Stimulated activated CD4-positive, alpha-beta T cell treated with anti-CD3 and anti-CD28 coated beads, Interleukin-1b, Interleukin-23, amount 100 ng/mL, for 1 hour (primary cell): ENCODE measurements at places on chromosomes 5 and 9.

DNA sequence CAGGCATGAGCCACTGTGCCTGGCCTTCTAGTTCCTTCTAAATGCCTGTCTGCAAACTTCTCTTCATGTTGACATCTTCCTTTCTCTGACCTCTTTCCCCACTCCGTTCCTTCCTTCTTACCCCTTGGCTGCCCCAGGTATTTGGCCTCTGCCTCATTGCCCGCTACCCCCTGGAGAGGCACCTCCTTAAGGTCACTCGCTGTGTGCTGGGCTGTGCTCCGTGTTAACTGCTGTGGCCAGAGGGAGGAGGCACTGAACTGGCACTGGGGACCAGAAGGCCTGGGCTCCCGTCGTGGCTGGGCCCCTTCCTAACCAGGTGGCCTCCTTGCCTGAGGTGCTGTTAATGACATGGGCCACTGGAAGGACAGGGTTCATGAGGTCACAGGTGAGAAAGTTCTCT is 39.4 kb downstream of the LAMC3 start:
- DNase-seq, result no peak

DNA sequence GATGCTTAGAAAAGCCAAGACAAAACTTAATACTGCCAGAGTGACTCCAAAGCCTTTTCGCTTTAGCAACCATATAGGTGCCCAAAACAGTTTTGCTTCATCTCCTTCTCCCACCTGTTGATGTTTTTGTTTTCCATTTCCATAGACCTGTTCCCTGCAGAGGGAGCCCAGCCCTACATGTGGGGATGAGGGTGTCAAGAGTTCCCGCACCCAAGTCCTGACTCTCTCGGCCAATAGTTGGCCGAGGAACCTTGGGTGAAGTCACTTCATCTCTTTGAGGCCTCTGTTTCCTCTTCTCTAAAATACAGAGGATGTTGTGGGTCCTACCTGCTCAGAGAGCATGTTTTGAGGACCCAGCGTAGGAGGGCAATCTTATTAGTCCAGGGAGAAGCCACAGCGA is 38.5 kb upstream of the LCP2 start:
- DNase-seq, result no peak

GRCh38 chr5:145551714-145552113 is 283.4 kb downstream of the PRELID2 start:
- DNase-seq, result no peak

DNA sequence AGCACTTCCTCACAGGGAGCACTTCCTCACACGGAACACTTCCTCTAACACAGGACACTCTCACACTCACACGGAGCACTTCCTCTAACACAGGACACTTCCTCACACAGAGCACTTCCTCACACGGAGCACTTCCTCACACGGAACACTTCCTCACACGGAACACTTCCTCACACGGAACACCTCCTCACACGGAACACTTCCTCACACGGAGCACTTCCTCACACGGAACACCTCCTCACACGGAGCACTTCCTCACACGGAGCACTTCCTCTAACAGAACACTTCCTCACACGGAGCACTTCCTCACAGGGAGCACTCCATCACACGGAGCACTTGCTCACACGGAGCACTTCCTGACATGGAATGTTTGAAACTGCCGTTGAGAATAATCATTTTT is 13.4 kb downstream of the POMT1 start:
- DNase-seq, result no peak

DNA sequence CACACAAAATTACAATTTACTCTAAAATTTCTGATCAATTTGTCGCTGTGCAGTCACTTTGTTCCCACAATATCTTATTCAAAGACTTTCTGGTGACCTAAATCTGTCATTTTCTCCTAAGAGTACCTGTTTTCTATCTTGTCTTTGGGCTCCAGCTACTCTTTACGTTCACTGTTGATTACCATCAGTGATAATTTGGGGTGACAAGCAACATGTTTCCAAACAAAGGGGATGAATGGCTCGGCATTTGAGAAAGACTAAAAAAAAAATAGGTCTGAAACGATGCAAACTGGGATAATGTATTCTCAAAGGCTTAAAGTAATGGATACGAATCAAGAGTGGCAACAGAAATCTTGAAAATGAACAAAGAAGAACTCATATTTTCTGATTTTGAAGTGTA is 205.2 kb upstream of the DAB2 start:
- no peak for DNase-seq

DNA sequence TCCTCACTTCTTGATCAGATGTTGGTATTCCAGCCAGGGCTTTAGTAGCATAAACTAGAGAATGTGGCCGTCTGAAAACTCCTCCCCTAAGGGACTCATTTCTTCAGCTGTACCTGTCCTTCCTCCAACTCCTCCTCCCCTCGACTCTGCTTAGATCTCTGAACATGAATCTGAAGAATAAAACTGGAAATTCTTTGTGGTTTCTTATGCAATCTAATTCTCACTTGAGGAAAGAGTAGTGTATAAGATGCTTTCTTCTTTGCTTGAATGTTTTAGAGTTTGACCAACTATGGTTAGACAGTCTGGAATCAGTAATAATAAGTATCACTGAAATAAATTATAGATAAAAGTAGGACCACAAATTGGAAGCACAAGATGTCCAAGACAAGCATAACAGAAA is 128.5 kb downstream of the LRRC70 start:
- no peak for DNase-seq

DNA sequence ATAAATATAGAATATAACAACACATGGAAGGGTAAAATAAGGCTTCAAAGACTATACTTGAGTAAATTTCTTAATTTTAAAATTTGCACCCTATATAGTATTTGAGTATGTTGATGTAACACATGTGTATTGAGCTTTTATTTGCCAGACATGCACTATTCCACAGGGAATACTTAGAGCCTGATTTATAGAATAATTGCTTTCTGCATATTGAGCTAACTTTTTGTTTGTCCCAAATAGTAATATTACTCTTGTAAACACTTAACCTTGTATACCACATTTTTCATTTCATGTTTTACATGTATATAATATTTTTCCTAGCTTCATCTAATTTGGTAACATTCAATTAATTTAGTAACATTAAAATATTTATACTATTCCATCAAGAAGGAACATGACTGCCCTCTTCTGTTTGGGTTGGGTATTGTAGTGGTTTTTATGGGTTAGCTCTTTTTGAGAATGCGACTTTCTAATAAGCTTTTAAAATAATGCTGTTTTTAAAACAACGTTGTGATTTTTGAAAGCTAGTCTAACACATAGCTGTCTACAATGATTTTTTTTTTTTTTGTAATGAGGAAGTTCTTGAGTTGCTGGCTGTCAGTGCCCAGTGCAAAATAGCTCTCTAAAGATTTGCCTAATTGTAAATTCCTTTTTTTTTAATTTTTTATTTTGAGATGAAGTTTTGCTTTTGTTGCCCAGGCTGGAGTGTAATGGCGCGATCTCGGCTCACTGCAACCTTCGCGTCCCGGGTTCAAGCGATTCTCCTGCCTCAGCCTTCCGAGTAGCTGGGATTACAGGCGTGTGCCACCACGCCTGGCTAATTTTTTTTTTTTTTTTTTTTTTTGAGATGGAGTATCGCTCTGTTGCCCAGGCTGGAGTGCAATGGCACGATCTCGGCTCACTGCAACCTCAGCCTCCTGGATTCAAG is 4.8 kb downstream of the SUB1 start:
- no peak for DNase-seq

DNA sequence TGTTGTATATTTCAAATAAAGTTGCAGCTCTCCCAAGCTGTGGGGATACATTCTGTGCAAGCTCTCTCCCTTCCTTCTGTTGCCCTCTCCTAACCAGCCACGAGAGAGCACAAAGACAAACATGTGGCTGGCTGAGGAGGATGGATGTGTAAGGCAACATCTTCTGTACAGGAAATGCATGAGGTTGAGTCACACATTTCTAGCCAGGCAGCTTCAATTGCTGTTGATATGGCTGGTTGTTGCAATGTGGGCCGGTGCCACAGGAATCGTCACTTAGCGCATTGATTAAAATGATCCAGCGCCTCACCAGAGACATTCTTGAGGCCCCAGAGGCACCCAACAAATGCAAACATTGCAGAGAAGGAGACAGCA is 207.1 kb downstream of the ICE1 start:
- DNase-seq, result no peak

DNA sequence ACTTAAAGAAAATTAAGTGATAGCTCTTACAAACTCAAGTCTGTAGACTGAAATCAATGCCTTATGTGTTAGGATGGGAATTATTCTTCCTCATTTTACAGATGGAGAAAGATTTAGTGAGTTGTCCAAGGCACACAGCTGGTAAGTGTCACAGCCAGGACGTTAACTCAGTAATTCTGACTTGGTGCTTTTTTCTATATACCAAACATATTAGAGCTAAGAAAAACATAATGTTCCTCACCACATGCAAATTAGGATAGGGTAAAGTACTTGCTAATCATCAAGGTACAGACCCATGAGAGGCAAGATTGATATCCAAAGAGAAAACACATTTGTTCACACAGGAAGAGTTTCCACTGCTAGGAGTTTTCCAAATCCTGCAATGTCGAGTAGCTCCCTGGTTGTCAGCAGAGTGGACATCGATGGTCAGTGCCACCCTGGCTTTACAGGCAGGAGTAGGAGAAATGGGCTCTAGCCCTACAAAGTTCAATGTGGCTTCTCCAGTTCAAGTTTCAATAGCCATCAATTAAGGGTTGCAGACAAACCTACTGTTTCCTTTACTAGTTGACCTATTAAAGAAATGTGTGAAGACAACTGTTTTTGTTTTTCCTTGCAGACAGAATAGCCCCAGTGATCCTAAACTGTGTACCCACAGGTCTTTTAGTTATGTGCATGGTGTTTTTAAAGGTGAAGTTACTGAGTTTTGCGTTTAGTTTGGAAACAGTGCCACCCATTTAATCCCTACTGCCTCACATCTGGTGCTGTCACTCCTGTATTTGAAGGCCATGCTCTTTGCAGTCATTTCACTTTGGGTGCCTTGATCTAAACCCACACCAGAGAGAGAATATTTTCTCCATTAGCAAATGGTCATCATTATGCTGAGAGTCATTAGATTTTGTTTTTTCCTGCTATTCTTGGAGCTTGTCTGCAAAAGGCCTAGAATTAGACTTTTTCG is 460.8 kb upstream of the SMARCA2 start:
- DNase-seq, result no peak

DNA sequence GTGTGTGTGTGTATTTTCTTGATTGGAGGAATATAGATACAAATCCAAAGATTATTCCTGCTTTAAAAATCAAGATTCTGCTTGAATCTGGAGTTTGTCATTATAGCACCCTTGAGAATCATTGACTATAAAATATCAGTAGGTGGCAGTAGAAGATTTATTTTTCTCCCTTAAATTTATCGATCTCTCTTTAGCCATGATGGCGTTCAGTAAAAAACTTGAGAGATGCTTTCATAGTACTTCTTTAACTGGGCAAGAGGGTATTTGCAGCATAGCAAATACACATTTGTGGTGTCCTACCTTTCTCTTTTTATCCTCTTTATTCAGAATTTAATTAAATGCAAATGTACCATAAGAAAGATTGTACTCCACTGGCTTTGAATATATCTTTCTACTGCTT is 307.7 kb downstream of the ADGRV1 start:
- no peak for DNase-seq

GRCh38 chr5:35205186-35205585 is 25.1 kb downstream of the PRLR start:
- DNase-seq, result no peak

GRCh38 chr5:1206521-1207412 is 5.4 kb downstream of the SLC6A19 start:
- no peak for DNase-seq

DNA sequence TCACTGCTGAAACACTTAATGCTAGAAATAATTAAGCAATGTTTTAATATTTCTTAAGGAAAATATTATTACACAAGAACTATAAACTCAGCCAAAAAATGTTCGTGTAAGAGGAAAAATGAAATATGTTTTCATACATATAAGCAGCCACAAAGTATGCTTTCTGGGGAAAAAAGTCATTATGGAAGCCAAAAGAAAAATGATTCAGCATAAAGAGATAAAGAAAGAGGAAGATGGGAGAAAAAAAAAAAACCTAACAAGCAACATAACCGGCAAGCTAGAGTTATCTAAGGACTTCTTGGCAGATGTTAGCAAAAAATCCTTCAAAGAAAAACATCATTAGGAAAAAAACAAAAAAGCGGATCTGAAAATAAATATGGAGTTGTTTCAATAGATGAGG is 179.1 kb downstream of the MUSK start:
- DNase-seq, result no peak

GRCh38 chr9:16202914-16203728 is 650.3 kb downstream of the CCDC171 start:
- DNase-seq, result no peak

GRCh38 chr5:54514291-54514690 is 3.3 kb upstream of the SNX18 start:
- DNase-seq, result no peak

DNA sequence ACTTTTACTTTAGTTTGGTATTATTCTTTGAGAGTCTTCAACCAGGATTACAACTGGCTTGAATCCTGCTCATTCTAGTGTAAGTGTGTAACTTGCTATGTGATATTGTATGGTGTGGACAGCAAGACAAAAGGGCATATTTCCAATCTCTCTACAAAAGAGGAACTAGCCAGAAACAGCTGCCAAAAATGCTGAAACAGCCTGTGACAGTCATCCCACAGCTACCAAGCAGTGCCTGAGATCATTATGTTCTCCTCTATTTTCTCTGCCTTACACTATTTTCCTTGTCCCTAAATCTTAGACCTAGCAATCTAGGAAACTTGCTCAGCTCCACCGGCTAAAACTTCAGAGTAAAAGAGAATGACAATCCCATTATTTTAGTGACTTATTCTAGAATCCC is 42.8 kb downstream of the WDR41 start:
- DNase-seq, result no peak

DNA sequence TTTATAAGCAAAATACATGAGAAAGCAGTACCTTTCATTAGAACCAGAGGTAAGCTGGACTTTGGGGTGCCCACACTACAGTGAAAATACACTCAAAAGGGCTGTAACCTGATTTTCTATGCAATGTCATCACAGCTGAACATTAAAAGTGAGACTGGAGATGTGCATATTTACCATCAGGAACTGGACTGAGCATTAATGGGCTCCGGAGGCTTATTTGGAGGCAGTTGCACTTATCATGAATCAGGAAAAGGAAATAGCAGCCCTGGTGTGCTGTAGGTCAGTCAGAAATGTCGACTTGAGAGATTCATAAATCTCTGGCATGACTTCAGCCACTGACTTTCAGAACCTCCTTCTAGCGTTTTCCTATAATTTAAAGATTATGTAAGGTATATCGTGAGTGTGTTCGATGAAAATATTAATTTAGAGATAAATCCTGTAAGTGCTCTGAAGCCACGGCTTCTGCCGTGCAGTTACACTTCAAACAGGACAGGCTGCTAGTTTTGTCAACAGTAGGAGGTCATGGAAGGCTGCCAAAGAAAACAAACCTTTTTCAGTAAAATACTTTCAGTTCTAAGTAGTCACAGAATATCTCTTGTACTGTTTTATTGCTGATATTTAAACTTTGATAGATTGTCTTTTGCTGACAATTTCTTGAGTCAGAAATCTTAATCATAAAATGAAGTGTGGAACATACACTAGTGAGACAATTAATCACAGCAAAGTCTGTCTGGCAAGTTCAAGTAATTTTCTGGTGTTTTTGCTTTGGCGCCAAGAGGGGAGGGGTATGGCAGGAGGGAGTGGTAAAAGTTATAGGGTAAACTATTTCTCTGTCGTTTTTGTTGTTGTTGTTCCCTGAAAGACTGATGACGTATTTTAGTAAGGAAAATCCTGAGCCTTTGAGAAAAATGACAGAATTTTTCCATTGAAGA is 939.7 kb downstream of the NR2F1-AS1 start:
- DNase-seq, result no peak
